ENCODE measurements at places on chromosomes 2 and 18.

GRCh38 chr2:157631861-157632260 lies 3.2 kb upstream of the ACVR1C start:
- no peak for DNase-seq

DNA sequence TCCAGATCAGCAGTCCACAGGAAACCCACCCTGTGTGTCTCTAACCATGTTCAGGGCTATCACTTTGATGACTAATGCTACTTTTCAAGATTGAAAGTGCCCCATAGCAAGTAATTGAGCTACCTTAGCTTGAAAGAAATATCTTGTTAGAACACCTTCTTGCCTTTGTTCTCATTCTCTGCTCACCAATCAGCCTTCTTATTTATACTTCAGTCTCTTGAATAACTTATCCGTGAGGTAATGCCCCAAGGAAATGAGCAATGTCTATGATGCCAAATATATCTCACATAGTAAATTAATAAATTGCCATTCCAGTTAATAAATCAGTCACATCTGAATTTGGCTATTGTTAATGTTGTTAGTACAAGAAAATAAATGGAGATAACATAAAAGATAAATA lies 141.6 kb downstream of the WDPCP start:
- DNase-seq = no peak

DNA sequence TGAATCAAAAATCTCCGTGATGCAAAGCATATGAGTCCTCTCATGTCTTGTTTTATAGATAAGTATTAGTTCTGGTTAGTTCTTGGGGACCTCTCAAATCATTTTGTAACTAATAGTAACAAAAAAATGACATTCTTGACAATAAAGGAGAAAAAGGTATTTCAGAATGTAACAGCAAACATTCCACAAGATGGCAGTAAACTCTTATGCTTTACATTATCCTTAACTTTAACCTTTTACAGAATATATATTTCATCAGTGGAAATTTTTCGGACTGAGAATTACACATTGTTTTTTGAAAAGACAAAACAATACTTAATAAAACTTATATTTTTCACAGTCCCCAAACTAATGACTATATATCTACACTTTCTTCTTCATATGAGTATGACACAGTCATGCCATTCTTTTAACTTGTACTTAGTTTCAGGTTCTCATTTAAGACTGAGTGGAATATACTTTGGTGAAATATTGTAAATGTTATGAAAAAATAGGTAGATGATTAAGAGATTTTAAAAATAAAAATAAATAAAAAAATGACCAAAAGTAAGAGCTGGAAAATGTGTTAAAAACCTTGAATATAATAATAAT lies 142.9 kb upstream of the NXPH2 start:
- no peak for DNase-seq

- DNase-seq = no peak
Measured at GRCh38 chr2:98811766-98812165, 80.8 kb upstream of the MGAT4A start.

DNA sequence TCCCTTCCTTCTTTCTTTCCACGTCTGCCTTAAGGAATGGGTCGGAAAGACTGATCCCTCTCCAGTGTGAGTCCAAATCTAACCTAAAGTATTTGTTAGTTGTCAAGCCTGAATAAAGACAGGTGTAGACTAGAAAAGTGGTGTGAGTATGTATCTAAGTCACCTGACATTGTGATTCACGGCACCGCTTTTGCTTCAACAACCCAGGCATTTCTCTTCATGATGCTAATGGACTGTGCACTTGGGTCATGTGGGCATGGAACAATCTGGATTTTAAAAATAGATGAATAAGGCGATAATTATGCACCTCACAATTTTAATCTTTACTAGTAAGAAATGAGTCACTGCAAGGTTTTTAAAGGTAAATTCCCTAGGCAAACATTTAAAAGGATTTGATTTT lies 107.5 kb downstream of the LIPG start:
- DNase-seq = no peak

DNA sequence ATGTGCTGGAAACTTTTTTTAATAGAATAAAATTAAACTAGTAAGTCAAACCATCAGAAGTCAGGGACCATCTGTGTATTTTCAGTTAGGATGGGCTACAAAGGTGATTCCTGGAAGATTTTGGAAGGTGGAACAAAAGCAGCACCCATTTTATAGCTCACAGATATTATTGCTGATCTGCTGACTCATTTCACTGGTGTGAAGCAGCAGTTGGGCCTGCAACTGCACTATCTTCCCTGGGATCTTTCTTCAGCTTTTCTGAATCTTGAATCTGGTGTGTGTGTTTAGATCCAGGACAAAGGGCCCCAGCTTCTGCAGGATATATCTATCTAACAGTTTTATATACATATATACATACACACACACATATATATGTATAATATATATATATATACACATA lies 35.6 kb upstream of the BCL11A start:
- DNase-seq = no peak

DNA sequence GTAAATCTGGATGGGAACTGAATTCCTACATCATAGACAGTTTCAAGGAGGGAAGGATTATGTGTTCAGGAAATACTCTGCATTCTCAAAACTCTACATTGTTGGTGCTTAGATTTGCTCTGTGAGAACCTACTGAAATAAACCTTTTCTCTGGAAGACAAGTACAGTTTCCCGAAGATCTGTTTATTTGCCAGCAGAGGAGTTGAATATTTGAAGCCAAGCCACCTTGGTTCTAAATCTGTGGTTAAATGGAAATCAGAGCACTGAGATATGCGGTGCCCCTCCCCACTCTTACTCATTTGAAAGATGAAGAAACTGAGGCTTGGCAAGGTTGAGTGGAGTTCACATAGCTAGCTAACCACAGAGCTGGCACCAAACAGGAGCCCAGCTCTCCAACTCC lies 146.3 kb upstream of the CTAGE1 start:
- DNase-seq = no peak

GRCh38 chr2:82411071-82411470 lies 2048.0 kb downstream of the SUCLG1 start:
- DNase-seq = no peak

GRCh38 chr2:173457366-173457765 lies 102.7 kb downstream of the CDCA7 start:
- DNase-seq = no peak

- no peak for DNase-seq
Measured at GRCh38 chr2:143582046-143582747, 453.0 kb downstream of the ARHGAP15 start.

GRCh38 chr2:104654811-104655210 lies 199.1 kb upstream of the POU3F3 start:
- no peak for DNase-seq

- no peak for DNase-seq
Measured at GRCh38 chr18:22172594-22173049, 3.2 kb downstream of the GATA6 start.

DNA sequence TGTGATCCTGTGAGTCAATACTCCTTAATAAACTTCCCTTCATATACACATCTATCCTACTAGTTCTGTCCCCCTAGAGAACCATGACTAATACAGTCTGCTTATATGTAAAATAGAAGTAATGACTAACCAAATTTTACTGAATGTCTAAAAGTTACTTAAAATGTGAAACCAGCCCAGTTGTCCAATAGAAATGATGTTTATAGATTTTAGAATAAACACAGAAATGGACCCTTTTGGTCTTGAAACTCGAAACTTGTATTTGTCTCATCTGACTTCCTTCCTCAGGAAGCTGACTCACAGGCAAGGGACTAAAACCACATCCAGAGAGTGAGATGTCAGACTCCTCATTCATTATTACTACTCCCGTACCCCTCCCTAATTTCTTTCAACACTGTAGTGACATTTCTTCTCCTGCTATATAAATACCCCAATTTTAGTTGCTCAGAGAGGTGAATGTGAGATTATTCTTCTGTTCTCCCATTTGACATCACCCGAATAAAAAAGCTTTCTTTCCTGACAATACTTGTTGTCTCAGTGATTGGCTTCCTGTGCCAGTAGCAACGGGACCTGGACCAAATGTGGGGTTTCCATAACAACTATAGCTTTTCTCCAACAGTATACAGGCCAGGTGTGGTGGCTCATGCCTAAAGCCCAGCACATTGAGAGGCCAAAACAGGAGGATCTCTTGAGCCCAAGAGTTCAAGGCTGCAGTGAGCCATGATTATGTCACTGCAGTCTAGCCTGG lies 486.0 kb downstream of the ERBB4 start:
- no peak for DNase-seq

DNA sequence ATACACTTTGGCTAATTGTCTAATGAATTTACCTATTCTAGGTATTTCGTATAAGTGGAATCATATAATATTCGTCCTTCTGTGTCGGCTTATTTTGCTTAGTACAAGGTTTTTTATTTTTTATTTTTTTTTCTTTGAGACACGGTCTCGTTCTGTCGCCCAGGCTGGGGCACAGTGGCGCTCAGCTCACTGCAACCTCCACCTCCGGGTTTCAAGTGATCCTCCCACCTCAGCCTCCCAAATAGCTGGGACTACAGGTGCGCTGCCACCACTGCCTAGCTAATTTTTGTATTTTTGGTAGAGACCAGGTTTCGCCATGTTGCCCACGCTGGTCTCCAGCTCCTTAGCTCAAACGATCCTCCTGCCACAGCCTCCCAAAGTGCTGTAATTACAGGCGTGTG lies 38.2 kb downstream of the PCBP1 start:
- no peak for DNase-seq

DNA sequence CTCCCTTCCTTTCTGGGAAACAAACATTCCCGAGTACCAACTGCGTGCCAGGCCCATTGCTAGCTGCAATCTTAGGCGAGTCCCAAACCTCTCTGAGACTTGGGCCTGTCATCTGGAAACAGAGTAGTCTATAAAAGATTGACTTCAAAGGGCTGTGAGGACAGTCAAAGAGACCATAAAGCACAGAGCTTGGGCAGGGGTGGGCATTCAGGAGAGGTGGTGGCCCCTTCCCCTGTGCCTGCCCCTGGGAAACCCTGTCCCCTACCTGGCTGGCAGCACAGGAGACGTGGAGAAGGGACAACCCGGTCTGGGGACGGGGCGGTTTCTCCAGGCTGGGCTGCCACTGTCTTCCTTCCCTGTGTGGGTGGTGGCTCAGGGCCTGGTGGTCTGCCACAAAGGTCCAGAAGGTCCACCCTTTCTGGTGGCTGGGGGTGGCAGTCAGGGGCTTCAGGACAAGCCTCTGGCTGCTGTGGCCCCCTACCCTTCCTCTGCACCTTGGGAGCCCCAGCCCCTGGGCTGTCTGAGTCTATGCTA lies 33.9 kb upstream of the FOSL2 start:
- DNase-seq = no peak

DNA sequence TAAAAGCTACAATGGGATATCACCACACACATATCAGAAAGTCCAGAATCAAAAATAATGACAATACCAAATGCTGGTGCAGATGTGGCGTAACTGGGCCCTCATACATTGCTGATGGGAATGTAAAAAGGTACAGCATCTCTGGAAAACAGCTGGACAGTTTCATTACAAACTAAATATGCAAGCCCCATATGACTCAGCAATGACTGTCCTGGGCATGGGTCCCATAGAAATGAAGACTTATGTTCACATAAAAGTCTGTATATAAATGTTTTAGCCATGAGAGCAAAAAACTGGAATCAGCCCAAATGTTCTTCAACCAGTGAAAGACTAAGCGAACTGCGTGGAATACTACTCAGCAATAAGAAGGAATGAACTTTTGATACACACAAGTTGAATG lies 56.7 kb downstream of the ALPK2 start:
- no peak for DNase-seq

DNA sequence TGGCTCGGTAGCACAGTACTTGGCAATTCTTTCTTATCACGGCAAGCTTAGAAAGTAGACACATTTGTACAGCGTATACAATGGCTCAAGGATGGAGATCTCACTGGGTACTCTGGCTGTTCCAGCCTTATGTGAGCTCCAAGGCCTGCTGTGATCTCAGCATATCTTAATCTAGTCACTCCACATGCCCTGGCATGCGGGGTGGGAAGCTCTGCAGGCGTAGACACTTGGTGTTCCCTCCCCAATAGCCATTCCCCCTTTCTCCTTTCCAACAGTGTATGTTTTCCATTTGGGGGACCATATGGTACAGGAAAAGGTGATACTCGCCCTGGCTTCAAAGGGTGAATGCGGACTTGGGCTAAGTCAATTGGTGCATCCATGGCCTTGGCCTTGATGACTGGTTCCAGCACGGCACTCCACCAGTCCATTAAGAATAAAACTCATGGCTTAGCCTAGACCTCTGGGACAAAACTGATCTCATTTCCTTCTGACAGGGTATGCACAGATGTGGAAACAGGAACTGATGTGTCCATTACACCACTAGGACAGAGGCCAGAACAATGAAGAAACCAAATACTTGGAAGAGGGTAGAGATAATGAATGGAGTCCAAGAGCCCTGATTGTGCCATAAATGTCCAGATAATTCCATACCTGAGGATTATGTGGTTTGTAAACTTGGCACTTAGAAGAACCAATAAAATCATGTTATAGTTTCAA lies 28.4 kb downstream of the TGIF1 start:
- DNase-seq = no peak

DNA sequence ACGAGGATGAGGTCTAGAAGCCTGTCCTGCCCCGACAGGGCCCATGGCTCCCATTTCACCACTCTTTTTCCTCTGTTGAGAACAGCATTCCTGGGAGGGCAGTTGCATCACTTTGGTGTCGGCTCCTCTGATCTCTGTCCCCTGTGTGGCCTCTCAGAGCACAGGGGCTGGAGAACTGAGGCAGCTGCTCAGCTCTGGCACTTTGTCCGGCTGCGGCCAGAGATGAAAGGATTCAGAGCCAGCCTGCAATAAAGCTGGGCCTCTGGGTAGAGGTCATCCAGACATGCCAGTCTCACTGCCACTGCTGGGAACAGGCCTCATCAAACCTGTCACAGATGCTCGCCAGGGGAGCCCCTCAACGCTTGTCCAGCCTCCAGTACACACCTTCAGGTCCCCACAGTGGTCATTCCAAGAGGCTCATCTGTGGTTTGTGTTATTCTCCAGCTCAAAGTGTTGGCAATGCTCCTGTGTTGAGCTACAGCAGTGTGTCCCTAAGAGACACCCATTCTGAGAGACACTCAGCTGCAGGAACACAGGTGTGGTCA lies 13.1 kb upstream of the ROCK2 start:
- DNase-seq = no peak

GRCh38 chr2:159996792-159997546 lies 65.4 kb downstream of the PLA2R1 start:
- DNase-seq = no peak

DNA sequence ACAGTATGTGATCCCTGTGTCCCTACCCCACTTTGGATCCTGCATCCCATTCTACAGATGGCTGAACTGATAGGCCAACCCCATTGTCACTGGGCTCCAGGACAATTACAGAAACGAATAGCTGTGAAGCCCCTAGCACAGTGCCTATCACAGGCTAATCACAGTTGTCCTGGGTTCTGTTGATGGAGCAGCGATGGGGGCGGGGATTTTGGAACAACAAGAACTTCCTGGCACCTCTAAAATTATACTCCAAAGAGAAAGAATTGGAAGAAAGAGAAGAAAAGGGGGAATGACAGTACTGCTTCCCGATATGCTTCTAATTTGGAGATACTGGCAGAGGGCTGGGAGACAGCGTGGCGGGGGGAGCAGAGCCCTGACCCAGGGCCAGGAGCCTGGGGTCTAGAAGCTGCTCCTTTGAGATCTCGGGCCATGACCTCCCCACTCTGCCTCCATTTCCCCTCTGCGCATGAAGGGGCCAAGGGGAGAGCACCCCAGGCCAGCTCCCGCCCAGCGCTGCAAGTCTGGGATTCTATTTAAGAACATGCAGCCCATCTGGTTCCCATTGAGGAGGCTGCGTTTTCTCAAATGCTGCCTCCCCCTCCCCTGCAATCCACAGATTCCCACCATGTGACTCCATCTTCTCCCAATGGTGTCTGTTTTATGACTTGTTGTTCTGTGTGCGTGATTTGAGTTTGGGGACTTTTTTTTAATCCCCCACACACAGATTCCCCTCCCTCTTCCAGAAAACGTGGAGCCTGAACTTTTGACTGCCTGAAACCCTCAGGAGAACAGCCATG lies 202.7 kb downstream of the CYP26B1 start:
- DNase-seq = no peak

Data from CD8-positive, alpha-beta T cell (primary cell).